Midbrain (tissue), 1 donor: ENCODE measurements at places on chromosomes 4 and X.

GRCh38 chrX:16638533-16638932 is 11.4 kb upstream of the S100G start:
- DNase-seq = no peak

- no peak for DNase-seq
These were observed 24.4 kb upstream of the CYP4V2 start for GRCh38 chr4:186166852-186167512.

- DNase-seq = no peak
These were observed 11.9 kb downstream of the HUWE1 start for GRCh38 chrX:53674581-53674980.

GRCh38 chr4:100657187-100657586 is 139.4 kb upstream of the EMCN start:
- no peak for DNase-seq

DNA sequence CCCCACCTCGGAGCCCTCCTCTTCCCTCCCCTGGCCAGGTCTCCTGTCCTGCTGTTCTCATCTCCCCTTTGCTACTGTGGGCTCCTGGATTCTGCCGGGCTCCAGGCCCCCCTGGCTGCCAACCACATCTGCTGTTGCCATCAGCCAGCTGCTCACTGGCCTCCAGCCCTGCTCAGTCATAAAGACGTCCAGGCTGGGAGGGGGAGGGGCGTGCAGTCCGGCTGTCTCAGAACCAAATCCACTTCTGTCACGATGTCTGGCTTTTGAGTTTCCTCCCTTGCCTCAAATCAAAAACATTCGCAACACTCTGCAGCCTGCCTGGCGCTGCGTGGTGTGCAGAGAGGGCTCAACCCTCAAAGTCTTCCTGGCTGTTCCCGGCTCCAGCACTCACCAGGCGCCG is 7.1 kb downstream of the RASL11B start:
- DNase-seq = peak; percentile 63

DNA sequence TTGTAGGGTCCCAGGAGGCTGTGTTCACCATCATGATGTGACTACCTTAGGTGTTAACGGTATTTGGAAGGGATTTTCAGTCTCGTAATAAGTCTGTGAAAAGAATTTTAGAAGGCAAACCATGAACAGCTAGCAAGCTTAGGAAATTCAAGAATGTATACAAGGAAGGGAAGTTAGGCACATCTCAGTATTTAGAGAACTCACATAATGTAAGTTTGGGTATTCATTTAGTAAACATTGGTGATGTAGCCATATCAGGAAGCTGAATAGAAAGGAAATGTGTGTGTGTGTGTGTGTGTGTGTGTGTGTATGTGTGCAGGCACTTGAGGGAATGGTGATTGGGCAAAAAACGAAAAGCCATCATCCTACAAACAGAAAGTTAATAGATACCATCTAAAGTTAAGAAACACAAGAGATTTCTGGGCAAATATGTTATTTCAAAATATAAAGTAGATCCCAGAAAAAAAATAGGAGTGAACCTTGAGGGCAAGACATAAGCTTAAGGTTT is 34.7 kb upstream of the PRKX start:
- DNase-seq = no peak

- DNase-seq = peak; percentile 65
These were observed 2.2 kb downstream of the MAPK10 start for GRCh38 chr4:86357608-86358007.

- DNase-seq = no peak
These were observed at the start of gene CXorf65 for GRCh38 chrX:71106427-71106826. Gene CXorf65 (minus strand): TSS chrX:71106740. CDS start chrX:71106556, 184 bp downstream.

DNA sequence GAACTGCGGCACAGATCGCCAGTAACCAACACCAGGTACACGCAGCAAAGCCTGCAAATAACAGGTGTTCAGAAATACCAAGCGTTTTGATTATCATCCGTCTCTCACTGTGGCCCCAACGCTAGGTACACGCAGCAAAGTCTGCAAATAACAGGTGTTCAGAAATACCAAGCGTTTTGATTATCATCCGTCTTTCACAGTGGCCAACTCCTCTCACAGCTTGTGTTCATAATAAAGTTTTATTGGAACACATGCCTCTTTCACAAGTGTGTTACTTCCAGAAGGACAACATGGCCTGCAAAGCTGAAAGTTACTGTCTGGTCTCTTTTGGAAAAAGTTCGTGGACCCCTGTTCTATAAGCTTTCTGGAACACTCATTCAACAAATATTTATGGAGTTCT is 153.1 kb downstream of the AFAP1 start:
- no peak for DNase-seq

- DNase-seq = no peak
These were observed 28.4 kb downstream of the PLS3 start for GRCh38 chrX:115589419-115589818.

DNA sequence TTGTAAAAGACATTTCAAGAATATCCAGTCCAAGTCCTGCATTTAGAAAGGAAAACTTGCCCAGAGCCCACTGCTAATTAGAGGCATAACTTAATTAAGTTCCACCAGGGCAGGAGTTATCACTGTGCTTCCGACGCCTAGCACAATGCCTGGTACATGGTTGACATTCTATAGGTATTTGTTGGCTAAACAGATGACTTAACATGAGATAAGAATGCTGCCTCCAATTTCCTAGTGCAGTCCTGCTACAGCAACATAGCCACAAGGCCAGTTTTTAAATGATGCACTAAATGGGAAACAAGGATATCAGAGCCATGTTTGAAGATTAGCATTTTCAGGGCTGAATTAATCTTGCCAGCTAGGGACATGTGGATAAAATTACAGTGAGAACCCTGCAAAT is 164.1 kb downstream of the RASL11B start:
- DNase-seq = no peak

- no peak for DNase-seq
These were observed 77.4 kb downstream of the HPRT1 start for GRCh38 chrX:134537179-134537955.

GRCh38 chr4:1993169-1993516 is 15.6 kb downstream of the NELFA start:
- DNase-seq = no peak

- DNase-seq = no peak
These were observed 9.0 kb downstream of the KLHL8 start for GRCh38 chr4:87211249-87211952.

- peak; percentile 3 for DNase-seq
These were observed 47.8 kb downstream of the FHDC1 start for GRCh38 chr4:152983774-152984411.

GRCh38 chrX:100424012-100424411 is 13.9 kb upstream of the PCDH19 start:
- no peak for DNase-seq

GRCh38 chrX:77293331-77293995 is 153.7 kb upstream of the FGF16 start:
- no peak for DNase-seq

GRCh38 chr4:10175626-10176025 is 59.0 kb upstream of the WDR1 start:
- no peak for DNase-seq

GRCh38 chr4:42397635-42398170 is 415 bp downstream of the SHISA3 start:
- no peak for DNase-seq

DNA sequence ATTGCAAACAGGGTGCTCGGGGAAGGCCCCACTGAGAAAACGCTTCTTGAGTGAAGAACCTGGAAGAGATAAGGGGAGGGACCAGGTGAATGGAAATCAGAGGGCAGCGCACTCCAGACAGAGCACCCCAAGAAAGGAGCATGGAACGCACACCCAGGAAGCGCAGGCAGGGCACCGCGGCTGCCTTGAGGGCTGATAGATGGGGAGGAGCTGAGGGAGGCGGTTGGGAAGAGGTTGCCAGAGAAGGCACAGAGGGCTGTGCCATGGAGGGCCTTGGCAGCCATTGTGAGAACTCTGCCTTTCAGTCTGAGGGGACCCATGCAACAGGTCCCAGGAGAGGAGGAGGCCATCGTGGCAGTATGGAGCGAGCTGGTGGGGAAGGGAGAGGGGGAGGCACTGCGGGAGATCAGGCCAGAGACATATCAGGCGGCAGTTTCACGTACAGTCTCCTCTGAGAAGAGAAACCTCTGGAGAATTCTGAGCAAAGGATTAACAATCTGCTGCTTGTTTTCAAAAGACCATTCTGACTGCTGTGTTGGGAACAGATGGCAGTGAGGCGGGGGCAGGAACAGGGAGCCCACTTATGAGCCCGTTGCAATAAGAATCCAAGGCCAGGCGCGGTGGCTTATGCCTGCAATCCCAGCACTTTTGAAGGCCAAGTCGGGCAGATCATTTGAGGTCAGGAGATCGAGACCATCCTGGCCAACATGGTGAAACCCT is 83.7 kb downstream of the PCYT1B start:
- DNase-seq = no peak
